ENCODE measurements at places on chromosomes 5 and 9.

DNA sequence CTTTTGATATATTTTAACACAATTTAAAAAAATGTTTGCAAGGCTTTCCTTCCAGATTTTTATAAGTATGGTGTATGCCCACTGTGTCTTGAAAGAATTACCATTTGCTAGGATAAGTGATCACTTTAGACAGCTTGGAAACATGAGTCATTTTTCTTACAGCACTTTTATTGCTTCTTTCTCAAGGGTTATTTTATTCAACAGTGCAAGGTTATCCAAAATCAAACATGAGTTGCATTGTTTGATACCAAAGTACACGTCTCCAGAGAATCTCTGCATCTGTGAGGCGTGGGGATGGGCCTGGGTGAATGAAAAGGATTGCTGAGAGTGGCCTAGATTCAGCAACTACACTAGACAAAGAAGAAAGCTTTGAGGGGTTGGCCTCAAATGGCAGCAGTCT is 329.6 kb downstream of the ADAMTS6 start:
- no peak for DNase-seq

- no peak for DNase-seq
These were observed 114.9 kb downstream of the RASGRF2 start for GRCh38 chr5:81075041-81075440.

GRCh38 chr9:138067613-138068367 is 190.2 kb downstream of the CACNA1B start:
- DNase-seq, result no peak

GRCh38 chr5:142974409-142974808 is 204.2 kb downstream of the ARHGAP26 start:
- no peak for DNase-seq

- DNase-seq, result no peak
These were observed 55.8 kb downstream of the LRSAM1 start for GRCh38 chr9:127506814-127507750.

DNA sequence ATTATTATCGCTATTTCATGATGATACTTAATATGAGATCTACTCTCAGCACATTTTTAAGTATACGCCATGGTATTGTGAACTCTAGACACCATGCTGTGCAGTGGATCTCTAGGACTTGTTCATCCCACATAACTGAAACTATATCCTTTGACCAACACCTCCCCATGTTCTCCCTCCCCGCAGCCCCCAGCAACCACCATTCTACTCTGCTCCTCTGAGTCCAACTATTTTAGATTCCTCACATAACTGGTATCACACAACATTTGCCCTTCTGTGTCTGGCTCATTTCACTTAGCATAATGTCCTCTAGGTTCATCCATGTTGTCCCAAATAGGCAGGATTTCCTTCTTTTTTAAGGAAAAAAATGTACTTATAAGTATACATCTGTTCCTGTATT is 6.6 kb upstream of the TBC1D2 start:
- DNase-seq, result no peak

DNA sequence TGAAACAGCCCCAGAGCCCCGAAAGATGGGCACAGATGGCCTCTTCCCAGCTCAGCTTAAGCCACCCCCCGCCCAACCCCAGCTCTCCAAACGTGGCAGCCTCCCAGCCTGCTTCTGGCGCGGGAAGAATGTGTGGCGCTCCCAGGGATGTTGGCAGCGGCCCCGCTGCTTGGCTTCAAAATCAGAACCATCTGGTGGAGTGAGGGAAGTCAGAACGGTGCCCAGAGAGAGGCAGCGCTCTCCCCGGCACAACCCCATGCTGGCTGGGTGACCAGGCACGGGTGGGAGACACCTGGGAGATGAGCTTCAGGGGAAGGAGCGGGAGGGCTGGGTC is 72.7 kb upstream of the ORM1 start:
- no peak for DNase-seq

DNA sequence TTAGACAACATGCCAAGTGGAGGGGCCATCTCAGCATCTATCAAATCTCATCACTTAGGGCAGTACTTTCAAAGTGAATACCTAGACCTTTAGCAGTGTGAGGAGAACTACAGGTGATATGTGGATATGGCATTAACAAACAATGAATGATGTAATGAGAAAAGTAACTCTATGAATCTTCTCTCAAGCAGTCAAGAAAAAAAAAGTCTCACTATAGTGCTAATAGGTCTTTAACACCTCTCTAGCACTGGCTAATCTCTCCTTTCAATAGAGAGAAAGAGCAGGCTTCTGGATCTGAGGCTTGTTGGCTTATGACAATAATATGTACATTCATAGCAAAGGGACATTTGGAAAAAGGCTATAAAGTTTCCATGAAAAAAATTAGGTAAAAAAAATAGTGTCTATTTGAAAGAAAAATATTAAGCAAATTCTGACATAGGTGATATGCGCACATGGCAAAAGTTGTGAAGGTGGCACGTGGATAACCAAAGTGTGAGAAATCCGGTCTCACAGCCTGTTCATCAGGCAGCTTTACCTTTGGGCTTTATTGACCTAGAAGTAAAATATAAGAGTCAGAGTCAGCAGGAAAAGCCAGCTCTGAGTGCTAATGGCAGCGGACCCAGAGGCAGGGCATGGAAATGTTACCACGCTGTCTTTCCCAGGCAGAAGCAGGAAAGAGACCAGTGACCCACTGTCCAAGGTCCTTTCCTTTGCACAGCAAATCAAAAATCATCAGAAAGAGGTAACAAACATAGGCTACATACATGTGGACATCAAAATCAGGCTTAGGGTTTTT is 203.4 kb downstream of the EFNA5 start:
- DNase-seq, result no peak

- DNase-seq, result no peak
These were observed 60.9 kb downstream of the CXXC5 start for GRCh38 chr5:139708877-139709581.

DNA sequence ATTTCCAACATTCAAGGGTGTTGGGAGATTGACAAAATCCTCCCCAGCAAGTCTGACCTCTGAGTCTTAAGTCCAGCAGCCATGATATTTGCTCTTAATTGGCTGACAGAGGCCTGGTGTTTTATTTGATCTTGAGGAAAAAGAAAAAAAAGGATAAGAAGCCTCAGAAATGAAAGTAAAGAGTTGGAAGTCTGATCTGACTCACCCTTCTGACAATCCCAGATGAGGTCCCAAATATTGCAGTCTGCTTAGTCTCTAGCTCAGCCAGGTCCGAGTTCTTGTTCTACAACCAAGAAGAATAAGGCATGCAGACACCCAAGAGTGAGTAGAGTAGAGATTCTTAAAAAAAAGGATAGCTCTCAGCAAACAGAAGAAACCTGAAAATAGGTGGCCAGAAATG is 632.5 kb upstream of the ST8SIA4 start:
- DNase-seq, result no peak

DNA sequence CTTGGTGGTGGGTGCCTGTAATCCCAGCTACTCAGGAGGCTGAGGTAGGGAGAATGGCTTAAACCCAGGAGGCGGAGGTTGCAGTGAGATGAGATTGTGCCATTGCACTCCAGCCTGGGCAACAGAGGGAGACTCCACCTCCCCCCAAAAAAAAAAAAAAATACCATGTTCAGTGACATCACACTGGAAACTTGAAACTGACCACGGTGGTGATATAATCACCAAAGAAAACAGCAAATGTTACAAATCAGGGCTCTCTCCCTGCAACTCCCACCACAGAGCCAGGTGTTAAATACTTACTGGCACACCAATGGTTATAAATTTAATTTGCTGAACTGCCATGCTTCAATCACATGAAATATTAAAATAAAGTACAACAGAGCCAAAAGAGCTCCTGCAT is 81.4 kb downstream of the ZNF608 start:
- no peak for DNase-seq

DNA sequence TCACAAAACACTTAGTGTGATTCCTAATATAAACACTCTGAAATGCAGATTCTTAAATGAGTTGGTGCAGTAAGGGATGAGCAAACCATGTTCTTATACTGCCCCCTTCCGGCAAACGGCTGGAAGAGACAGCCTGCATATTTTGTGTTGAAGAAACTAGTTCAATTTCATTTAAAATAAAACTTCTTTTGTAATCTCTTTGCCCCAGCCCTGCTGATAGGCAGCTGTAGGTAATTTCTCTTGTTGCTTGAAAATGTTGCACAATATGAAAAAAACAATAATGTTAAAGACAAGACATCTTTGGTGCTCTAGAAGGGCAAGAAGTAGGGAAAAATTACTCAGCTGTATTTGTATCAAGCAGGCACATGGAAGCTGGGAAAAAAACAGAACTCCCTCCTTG is 89.7 kb upstream of the CCNG1 start:
- peak; percentile 73 for DNase-seq
